NCI-H510A (cell line): ENCODE measurements at places on chromosomes 2 and 18.

GRCh38 chr18:66872277-66872676, 268.4 kb upstream of the CDH19 start:
- no peak for DNase-seq

DNA sequence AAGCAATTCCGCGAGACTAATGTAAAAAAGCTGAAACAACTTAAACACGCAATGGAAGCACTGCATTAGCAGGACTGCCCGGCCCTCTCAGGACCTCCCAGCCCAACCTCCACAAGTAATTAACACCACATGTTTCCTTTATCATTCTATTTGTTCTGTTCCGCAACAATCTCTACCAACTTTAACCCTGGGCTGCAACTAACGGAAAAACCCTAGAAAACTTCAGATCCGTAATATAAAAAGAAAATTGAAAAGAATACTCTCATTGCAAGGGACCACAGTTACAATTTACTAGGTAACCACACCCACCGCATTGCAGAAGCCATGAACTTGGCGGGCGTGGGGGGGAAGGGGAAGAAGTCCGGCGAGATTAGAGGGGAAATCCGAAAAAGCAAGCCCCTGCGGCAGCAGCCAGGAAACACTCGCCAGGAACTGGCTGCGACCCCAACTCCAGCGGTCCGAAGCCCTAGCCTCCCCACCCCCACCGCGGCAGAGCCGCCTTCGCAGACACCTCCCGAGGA, 1.2 kb downstream of the EPB41L3 start:
- peak; percentile 4 for DNase-seq

GRCh38 chr2:40213071-40213470, 238.8 kb downstream of the SLC8A1 start:
- DNase-seq, result no peak

DNA sequence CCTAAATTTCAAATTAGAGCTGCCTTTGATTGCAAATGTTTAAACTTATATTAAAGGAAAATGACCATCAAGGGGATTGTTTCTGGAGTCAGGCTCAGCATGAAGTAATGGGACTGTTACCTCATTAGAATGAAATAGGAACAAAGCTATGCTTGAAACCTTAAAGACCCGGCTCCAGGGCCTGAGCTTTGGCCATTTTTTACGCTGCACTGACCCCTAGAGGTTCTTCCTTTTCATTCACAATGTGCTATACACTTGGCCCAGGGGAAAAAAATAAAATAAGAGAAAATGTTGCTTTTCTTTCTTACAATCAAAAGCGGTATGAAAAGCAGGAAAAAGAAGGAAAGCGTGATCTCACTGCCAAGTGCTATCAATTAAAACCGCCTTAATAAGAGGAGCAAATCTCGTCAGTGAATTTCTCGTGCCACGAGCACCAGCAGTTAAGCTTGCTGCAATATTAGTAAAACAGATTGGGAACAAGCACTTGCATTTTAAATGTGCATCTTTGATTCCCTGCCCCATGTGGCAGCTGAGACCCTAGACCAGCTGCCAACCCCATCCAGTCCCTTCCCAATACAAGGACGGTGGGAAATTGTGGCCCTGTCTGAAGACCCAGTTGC, 96.6 kb downstream of the MBD2 start:
- DNase-seq, result peak; percentile 5
